ENCODE measurements at places on chromosomes 6 and 20.

- no peak for DNase-seq
Observed at GRCh38 chr20:12383821-12384220, 466.1 kb downstream of the BTBD3 start.

- no peak for DNase-seq
Observed at GRCh38 chr6:142879527-142879926, 65.4 kb downstream of the HIVEP2 start.

DNA sequence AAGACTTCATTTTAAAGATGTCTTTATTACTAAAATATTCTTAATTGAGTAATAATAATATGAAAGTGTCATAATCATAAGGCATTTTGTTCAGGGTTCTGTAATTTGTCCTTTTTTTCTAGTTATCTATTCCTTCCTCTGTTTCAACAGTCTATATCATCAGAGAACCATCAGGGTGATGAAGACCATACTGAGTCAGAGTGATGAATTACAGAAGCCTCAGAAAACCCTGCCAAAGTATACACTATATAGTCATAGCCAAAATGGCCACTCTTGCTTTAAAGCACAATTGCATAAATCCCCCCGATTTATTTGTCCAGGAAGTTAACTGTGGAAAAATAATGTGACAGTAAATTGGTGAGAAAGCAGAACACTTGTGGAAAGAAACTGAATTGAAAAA lies 735.0 kb downstream of the EPHA7 start:
- no peak for DNase-seq

- no peak for DNase-seq
Observed at GRCh38 chr6:36120539-36120938, 9.8 kb upstream of the MAPK13 start.

- DNase-seq: no peak
Observed at GRCh38 chr6:37209461-37210205, 39.7 kb downstream of the PIM1 start.

GRCh38 chr6:46128476-46128875 lies 1.3 kb upstream of the ENPP4 start:
- no peak for DNase-seq

DNA sequence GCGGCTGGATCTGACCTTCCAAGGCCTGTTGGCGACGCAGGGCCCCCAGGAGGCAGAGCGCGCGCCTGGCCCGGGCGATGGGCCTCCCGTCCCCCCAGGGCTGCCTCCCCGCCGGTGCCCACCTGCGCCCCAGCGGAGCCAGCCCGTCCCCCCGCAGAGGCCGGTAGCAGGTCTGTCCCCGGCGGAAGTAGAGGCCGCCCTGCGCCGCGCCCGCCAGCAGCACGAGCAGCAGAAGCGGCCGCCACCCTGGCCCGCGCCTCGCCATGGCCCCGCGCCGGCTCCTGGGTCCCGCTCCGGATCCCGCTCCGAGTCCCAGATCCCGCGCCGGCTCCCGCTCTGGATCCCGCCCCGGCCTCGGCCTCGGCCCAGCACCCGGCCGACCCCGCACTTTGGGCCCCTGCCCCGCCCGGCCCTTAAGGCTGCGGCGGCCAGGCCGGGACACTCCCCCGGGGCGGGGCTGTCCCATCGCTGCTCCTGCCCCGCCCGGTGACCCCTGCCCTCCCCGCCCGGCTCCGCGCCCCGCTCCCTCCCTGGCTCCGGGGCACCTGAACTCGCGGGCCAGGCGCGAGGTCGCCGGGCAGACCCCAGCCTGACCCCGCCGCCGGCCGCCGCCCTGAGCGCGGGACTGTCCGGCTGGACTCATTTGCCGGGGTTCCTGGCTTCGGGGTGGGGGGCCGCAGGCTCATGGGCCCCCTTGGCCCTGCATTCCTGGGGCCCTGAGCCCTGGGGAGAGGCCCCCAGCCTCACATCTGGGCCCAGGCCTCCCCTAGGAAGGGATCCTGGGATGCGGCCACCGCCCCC lies at the start of gene CTSZ:
Gene CTSZ (minus strand): TSS at position 391 of the 801 bp plus-strand sequence. CDS start 126 bp downstream, at position 265.
- DNase-seq: no peak

GRCh38 chr6:47321577-47321976 lies 11.9 kb upstream of the TNFRSF21 start:
- no peak for DNase-seq

DNA sequence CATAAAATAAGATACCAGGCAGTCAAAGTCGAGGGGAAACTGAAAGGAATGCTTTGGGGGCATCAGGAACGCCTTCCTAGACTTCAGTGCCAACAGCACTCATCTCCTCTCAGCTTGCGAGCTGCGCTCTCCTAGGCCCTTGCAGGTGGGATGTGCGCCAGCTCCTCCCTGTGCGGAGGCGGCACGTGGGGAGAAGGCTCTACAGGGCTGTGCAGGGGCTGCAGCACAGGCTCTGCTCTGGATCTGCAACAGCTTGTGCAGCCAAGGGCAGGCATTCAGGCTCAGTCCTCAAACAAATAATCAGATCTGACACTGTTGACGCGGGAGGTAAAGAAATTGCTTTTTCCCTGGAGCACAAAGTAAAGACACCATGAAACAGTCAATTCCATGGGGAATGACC lies 144.8 kb downstream of the TTLL2 start:
- DNase-seq: no peak

DNA sequence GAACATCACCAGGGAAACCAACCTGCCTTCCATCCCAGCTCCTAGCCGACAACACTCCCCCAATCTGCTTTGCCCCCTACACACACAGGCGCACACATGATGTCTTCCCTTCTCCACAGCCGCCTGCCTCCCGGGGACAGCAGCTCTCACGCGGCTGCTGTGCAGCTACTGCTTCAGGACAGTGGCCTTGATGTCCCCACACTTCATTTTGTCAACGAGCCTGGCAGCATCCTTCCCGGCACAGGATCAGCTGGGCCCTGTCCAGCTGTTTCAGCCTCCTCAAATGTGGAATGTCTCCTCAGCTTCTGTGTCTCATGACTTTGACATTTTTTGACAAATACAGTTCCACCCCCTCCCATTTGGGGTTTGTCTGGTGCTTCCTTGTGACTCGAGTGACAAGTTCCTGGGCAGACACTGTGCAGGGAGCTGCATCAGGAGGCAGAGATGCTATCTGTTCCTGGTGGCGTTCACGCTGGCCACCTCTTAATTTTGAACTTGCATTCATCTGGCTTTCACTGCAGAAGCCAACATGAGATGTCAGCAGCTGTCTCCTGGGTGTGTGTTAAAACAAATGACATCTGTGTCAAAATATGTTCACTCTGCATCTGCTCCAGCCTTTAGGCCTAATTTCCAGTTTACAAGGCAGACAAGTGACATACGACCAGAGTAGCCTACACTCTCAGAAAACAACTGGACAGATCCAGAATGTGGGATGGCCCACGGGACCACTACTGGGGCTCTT lies 57.2 kb downstream of the GINS1 start:
- DNase-seq: no peak

- no peak for DNase-seq
Observed at GRCh38 chr20:48837014-48837413, 9.2 kb upstream of the PREX1 start.

- DNase-seq: no peak
Observed at GRCh38 chr6:118974790-118975189, 39.8 kb upstream of the MCM9 start.

GRCh38 chr6:104431096-104431495 lies 428.6 kb downstream of the HACE1 start:
- DNase-seq: no peak

Data from stimulated activated CD8-positive, alpha-beta memory T cell treated with anti-CD3 and anti-CD28 coated beads, Interleukin-4, amount 100 ng/mL, for 1 hour (primary cell).